ENCODE measurements at places on chromosomes 2 and 18.

DNA sequence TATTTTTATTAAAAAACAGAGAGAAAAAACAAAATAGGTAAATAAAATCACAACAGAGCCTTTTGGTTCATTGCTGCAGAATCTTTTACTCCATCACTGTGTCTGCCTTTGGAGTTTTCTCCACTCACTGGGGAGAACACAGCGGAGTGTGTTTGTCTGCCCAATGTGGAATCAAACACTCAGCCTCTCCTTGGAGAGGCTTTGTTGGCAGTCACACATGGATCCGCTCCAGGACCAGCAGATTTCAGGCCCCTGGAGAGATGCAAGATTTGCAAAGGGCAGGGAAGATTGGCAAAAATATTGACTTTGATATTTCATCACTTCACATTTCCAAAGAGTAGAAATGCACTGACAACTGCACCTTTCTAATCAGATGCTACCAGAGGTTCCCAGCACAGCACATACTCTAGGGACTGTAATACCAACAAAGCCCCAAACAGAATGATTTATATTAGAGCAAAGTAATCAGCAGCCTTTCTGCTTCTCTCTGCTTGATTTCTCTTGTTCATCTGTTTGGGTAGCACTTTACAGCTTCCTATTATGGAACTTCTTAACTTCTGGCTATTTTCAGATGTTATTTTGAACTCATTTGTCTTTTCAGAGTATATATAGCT, 1898.8 kb upstream of the PIK3C3 start:
- DNase-seq = no peak

- no peak for DNase-seq
These were observed 370.8 kb downstream of the TMEM182 start for GRCh38 chr2:103132536-103133217.

DNA sequence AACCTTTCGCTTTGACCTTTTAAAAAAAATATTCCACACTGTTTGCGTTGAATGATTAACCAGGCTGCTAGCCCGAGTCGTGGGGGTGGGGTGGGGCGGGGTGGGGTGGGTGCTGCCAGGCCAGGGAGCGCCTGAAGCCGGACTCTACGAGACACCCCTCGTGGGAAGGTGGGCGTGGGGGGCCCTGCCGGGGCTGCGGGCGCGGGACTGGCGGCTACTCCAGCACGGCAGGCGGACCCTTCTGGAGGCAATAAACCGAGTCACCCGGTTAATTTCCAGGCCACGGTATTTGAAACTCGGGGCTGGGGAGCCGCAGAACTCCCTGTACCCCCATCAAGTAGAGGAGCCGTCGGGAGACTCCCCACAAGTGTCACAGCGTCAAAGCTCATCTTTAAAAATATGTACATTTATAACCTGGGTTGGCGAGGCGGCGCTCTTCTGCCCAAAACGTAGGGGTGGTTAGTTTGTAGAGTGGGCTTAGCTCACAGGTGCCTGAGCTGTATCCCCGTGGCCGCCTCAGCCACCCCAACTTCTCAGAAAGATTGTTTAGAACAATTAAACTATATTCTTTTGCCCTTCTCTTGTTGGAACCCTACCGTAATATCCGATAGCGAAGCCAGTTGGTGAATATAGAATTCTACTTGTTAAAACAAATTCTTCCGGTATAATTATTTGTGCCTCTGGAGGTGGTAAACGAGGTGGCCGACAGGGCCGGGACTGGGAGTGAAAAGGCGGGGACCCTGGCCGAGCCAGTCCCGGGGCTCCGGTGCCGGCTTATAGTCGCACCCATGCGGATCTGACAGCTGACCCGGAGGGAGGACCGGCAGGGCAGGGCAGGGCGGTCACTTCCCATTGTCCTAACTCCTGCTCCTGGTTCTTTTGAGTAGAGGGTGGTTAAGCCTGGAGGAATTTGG, 1.4 kb downstream of the B3GNT2 start:
- peak; percentile 69 for DNase-seq

DNA sequence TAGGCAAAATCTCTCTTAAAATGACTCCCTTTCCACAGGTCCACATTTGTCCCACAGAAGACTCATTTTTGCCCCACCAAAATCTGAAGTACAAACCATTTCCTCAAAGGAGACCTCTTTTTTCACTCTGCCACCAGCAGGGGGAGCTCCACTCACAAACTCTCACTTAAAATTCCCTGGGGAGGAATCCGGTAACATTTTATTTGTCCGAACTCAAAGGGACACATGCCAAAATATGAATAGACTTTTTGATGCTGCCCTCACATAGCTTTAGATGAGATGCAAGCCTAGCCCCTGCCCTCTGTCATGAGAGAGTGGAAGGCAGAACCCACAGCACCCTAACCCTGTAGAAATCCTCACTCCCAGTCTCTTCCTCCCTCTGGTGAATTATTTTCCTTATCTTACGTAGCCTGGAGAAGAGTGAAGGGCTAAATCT, 57.1 kb downstream of the RMDN2 start:
- DNase-seq = peak; percentile 58

- no peak for DNase-seq
These were observed 423.7 kb downstream of the TGIF1 start for GRCh38 chr18:3873698-3874097.

DNA sequence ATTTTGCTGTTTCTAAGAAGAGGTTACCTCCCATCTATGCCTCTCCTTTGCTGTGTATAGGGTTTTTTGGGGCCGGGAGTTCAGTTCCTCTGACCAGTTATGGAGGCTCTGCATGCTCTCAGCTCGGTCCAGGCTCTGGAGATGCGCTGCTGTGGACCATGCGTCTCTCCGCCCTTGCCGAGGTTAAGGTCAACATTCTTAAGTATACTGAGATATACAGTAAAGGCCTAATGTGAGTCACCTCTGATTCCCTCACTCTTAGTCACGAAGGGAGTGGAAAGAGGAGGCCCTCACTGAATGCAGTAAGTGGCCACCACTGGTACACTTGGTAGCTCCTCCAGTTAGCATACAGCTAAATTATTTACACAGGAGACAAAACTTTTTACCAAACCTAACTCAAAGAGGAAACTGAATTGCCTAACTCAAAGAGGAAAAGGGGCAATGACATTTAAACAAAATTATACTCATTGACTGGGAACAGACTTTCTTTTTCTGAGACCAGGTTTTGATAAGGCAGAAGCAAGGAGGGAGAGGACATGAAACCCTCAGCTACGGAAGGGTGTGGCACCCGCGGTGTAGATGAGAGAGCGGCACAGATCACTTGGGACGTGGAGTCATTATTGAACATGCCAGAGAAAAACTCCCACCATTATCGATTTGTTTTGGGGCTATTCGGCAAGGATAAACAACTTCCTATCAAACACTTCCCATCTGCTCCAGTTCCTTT, 98.7 kb downstream of the COPS8 start:
- no peak for DNase-seq

- DNase-seq = peak; percentile 53
These were observed 3.3 kb upstream of the ADAM17 start for GRCh38 chr2:9558948-9559381.

DNA sequence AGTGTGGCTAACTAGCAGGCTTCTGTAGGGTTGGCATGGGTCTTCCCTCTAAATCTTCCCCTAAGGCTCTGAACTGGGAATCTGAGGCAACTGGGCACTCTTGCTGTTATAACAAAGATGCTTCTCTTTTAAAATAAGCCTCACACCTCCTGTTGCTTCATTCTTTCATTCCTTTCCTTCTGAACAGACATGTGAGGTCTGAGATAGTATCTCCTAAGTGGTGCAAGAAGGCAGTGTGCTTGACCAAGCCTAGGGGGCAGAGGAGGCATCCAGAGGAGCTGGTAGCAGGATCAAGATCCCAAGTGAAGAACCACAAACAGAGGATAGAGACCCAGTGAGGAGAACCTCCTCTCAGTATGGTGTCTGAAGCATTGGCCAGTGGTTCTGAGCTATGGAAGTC, 90.9 kb downstream of the TTC27 start:
- no peak for DNase-seq

DNA sequence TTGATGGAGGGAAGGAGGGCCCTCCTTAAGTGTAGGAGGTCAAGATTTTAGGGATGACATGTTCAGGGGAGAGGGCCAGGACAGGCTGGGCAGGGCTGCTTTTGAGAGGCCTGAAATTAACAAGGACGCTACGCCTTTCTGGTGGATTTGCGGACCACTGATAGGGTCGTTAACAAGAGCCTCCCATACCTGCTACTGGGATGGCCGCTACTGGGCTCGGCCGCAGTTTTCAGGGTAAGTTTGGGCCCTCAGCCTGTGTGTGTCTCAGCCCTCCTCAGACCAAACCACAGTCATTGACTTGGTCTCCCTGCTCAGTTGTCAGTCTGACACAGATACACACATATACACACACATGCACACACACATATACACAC, 180.9 kb downstream of the SMAD2 start:
- DNase-seq = no peak

GRCh38 chr18:67265464-67266245, 250.9 kb downstream of the DSEL start:
- DNase-seq = peak; percentile 44

DNA sequence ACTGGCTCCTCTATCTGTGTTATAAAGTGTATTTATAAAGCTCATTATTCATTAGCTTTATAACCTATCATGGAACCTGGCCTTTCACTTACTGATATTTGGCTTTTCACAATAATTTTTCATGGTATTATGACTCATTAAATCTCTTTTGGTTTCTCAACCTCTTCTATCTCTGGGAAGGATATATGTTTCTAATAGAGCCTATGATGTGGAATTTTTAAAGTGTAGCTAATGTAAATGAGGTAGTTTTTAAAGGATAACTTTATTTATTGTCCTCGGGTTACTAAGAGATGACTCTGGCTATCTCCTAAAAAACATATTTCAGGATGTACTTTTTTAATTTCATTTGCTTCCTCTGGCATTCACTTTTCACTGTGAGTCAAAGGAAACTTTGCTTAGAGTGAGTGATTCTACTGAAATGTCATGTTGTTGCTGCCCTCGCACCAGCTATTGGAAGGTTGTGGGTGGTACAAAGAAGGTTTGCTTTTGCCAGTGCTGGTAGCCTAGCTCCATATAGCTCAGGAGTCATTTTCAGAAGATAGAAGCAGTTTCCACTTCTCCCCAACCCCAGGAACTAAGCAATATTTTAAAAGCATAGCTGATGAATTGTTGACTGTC, 85.2 kb upstream of the RPE start:
- DNase-seq = no peak

DNA sequence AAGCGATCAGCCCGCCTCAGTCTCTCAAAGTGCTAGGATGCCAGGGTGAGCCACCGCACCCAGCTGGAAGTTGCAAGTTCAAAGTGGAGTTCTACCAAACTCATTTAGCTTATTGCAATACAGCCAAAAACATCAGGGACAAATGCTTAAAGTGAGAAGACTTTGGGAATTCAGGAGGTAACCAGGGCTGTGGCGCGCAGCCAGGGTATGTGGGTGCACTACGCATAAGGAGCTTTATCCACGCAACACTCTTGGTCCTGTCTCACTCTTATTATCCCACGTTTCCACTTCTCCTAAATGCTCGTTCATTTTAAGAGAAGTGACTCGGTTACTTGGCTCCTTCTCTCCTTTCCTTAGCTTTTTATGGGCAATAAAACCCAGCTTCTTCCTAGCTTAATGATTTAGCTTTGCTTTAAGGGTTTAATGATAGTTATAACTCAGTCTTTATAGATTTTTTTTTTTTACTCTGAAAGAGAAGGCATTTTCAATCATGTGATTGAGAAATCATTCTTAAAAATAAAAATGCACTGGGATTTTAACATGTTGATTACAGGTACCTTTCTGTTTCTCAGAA, 199.8 kb downstream of the KCNE4 start:
- DNase-seq = no peak

DNA sequence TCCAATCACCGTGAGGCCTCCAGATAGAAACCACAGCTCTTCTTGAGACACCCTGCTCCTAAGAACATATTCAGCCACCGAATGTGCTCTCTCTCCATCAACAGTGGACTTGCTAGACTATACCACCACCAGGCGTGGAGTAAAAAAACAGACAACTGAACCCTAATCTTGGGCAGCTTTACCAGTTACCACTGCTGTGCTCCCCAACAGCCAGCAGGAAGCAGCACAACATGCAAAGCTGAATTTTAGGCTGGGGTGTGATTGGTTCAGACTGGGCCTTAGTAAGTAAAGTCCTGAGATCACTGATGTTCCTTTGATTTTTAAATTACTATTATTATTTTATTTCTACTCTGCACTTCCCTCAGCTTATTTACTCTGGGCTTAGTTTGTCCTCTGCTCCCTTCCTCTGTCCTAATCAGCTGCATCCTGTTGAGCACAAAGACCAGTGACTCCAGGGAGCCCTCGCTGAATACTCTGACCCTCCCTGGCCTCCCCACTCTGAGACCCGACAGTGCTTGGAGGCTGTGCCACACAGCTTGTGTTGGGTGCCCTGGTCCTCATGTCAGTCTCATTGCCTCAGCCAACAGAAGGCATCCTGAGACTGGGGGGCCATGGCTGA, 21.9 kb downstream of the MRPL35 start:
- DNase-seq = peak; percentile 58

DNA sequence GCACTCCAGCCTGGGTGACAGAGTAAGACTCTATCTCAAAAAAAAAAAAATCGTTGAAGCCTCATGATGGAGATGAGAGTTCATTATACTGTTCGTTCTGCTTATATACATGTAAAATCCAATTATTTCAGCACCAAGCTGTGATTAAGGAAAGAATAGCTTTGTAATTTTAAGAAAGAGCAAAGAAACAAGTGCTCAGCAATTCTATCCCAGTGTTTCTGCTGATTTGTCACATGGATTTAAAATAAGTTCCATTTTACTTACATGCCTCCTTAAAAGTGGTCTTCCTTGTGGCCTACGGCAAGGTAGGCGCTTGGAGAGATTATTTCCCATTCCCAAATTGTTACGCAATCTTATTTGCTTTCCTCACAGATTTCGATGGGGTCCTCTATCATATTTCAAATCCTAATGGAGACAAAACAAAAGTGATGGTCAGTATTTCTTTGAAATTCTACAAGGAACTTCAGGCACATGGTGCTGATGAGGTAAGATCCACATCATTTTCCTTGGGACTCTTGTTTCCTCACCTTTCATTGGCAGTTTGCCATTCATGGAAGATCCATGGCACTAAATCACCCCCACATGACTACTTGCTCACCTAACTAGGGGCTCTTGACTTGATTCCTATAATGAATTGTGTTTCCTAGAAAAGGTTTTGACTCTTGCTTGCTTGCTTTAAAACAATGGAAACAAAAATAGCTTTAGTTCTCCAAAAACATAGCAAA, 11.5 kb downstream of the ARPC2 start:
- DNase-seq = no peak

GRCh38 chr18:58456625-58457024, 172.3 kb downstream of the ALPK2 start:
- DNase-seq = no peak

DNA sequence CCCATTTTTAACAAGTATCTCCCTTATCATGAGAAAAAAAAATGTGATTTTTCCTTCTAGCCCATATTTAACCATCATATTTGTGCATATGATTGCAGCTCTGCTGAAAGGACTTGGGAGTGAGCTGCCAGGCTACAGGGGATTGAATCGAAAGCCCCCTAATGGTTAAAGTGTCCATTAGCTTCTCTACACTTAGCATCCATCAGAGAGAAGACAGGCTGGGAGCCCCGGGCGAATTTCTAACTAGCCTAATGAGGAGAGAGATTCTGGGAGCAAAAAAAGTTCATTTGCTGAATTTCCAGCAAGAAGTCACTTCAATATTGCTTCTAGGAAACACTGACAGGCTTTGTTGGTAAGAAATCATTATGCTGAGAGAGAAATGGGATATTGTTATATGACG, 848.8 kb downstream of the TDRD15 start:
- no peak for DNase-seq

GRCh38 chr2:169778446-169778845, 20.2 kb upstream of the SSB start:
- DNase-seq = no peak

GRCh38 chr2:65548576-65549256, 116.3 kb upstream of the SPRED2 start:
- DNase-seq = peak; percentile 19

Measured in GM03348 (cell line).